Neural progenitor cell (in vitro differentiated cells): ENCODE measurements at places on chromosomes 1 and 21.

- no peaks in the 10 kb centered on the region for H3K36me3 ChIP-seq
- peaks cover 13% of the 10 kb centered on the region for H3K4me1 ChIP-seq
- no peak overlapping the region for H3K4me3 ChIP-seq
- no peaks in the 10 kb centered on the region for H3K27me3 ChIP-seq
Observed at GRCh38 chr1:2308844-2309243, 80.7 kb downstream of the SKI start.

- no peak overlapping the region for H3K4me3 ChIP-seq
- no peaks in the 10 kb centered on the region for H3K36me3 ChIP-seq
- H3K27ac ChIP-seq: no peak overlapping the region
Observed at GRCh38 chr1:235767795-235768194, 98.9 kb downstream of the LYST start.

DNA sequence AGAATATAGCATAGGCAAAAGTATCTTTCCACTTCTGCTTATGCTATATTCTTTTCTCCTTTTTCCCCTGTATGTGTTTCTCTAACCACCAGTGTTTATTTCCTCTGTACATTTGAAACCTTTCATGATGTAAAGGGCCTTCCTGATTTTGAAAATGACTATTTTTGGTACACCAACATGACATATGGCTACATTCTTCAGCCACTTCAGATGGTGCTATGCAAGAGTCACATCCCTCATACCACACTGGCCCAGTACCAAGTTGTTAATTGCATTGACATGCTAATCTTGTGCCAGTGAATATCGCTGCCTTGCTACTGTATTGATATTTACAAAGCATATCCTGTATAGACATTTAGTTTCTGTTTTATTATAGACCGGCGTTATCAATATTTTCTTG, 408.7 kb downstream of the NCAM2 start:
- no peak overlapping the region for H3K4me3 ChIP-seq
- H3K27me3 ChIP-seq: no peaks in the 10 kb centered on the region
- H3K4me1 ChIP-seq: no peaks in the 10 kb centered on the region
- no peak overlapping the region for H3K27ac ChIP-seq
- H3K36me3 ChIP-seq: no peaks in the 10 kb centered on the region
- no peak for DNase-seq

- H3K36me3 ChIP-seq: no peaks in the 10 kb centered on the region
- no peak overlapping the region for H3K27ac ChIP-seq
- no peak overlapping the region for H3K4me3 ChIP-seq
- H3K27me3 ChIP-seq: peaks cover 40% of the 10 kb centered on the region
- DNase-seq: no peak
Observed at GRCh38 chr1:58778385-58779000, 5.4 kb downstream of the JUN start.

- H3K4me3 ChIP-seq: no peak overlapping the region
- no peak overlapping the region for H3K27ac ChIP-seq
- no peak for DNase-seq
- peaks cover 9% of the 10 kb centered on the region for H3K4me1 ChIP-seq
- no peaks in the 10 kb centered on the region for H3K36me3 ChIP-seq
Observed at GRCh38 chr1:24620678-24621077, 22.4 kb upstream of the SRRM1 start.
